RPMI8226 (cell line): ENCODE measurements at places on chromosomes 4 and X.

DNA sequence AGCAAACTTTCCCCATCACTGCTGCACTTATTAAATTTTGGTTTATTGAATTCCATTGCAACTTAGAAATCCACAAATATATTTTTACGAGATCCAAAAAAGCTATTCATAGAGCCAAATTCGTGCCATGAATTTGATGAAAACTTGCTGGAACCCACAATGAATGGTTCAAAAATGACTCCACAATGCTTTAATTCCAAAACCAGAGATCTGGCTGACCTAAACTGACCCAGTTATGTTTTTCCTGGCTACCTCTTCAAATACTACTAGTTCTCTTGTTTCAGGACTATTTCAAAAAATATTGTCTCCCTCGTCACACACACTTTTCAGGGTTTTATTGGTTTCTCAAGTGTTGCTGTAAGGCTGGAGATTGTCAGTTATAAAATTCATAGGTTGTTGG is 474.8 kb downstream of the PDGFC start:
- DNase-seq = no peak

DNA sequence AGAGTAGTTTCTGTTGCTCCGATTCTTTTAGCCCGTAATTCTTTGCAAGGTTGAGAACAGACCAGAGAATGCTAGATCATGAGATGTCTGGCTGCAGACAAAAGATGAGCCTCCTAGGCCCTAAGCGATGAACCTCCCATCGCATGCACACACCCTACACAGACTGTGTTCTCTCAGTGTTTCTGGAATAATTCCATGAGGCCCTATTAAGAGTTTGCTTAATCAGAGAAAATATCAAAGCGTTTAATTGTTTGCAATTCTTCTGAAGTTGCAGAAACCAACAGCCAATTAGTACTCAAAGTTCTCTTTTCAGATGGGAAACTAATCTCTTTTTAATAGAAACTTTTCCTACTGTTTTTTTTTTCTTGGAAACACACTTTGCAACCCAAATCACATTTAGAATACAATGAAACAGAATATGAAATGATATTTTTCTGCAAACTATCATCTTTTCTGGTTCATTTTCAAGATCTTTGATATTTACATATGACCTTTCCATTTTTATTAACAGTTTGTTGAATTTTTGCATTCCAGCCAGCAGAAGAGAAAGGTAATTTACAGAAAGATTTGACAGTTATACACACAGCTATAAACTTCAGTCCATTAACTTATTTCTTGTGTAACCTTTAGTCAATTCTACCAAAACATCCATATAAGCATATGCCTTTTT is 1525.6 kb downstream of the ARAP2 start:
- no peak for DNase-seq

- peak; percentile 65 for DNase-seq
Observed at GRCh38 chrX:71650333-71650969, 16.9 kb upstream of the LOC101059915 start.

- DNase-seq = no peak
Observed at GRCh38 chr4:108146336-108146735, 22.4 kb downstream of the LEF1 start.

GRCh38 chrX:92247076-92247475 is 467.9 kb downstream of the PCDH11X start:
- no peak for DNase-seq

DNA sequence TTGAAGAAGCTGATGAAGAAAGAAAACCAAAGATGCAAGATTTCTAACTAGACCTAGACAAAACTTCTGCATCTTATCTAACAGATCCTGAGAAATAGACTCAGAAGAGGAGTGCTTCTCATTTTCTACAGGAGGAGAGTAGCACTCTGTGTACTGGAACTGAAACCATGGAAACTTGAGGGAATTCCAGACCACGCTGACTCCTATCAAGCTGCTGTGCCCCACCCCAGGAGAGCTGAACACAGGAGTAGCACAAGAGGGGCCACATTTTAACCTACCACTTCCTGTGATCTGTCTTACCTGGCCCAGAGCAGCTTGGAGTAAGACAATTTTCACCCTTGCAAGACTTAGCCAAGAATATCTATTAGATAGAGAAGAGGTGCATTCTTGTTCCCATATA is 248.9 kb downstream of the SCFD2 start:
- no peak for DNase-seq

DNA sequence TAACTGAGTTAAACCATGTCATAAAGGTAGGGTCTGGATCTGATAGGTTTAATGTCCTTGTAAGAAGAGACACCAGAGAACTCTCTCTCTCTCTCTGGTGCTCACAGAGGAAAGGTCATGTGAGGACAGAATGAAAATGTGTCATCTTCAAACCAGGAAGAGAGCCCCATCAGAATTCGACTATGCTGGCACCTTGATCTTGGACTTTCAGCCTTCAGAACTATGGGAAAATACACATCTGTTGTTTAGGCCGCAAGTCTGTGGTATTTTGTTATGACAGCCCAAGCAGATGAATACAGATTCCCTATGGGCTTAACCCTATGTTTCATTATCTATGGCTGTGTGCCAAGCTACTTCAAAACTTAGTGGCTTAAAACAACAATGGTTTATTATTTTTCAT is 105.5 kb upstream of the DDIT4L start:
- no peak for DNase-seq

DNA sequence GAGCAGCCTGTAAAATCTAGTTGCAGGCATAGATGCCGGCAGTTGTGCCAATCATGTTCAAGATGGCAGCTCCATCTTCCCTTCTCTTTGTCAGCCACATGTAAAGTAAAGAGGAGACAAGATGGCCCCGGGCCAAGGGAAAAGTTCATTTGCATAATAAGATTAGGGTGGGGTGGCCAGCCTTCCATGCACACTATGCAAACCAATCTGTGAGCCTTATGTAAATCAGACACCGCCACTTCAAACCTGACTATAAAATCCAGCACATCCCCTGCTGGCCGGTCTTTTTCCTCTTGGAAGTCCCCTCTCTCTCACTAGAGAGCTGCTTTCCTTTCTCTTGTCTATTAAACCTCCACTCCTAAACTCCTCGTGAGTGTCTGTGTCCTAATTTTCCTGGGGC is 78.9 kb upstream of the CBR4 start:
- no peak for DNase-seq

- no peak for DNase-seq
Observed at GRCh38 chrX:77060572-77060971, 386.6 kb upstream of the FGF16 start.

DNA sequence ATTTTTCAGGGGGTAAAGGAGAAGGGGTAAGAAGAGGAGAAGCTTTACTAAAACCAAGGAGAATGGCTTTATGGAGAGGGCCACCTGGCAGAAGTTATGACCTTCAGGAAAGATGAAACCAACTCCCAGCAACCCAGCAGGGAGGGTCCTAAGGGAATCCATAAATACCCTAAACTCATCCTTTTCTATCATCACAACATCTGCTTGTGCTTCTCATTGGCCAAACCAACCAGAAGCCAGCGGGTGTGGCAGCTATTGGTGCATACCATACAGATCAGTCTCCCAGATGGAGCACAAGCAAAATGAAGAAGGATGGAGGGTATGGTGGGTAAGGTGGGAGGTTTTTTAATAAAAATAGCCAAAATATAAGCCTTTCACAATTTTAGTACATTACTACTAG is 58.5 kb upstream of the ARSJ start:
- DNase-seq = no peak

DNA sequence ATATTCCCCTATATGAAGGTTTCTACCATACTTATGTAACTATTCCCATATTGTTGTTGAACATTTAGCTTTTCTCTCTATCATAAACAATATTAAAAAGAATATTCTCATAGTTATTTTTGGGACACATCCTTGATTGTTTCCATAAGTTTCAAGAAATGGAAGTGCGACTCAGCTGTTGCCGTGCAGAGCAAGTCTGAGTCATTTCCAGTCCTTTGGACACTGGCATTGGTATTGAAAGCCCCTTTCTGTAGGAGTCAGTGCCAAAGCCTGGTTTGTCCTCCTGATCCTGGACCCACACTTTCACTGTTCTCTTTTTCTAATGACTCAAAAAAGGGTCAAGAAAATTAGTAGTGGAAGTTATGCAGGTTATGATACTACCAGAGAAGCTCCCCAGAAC is 108.3 kb upstream of the DIAPH2 start:
- no peak for DNase-seq

DNA sequence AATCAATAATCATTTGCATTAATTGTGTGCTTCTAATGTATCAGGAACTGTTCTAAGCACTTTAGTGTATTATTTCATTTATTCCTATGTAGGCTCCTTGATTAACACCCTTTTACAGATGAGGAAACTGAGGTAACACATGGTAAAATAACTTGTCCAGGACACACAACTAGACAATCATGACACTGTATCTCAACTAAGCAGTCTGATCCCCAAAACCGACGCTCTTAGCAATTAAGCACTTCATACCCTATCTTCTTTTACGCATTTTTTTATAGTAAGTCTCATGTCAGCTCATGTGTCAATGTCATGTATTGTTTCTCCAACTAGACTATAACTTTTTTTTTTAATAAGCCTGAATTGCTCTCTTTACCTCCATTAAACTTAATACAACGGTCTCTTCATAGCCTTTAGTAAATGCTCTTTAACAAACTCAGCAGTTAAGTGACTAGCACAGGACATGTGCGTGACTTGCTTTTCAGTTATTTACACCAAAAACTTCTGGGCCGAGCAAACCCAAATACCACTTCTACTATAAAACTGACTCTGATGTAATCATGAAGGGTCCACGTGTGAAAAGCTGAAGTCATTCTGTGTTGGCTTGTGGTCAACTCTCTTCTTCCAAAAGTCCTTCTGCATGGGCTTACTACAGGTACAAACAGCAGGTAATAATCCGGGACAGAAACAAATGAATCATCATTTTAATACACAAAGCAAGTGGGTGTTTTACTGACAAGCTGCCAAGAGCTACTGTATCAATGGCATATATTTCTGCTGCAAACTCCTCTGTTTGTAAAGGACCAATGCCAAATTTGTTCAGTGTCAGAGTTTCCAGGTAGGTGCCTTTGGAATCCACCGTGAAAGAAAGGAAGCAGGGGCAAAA is 7.9 kb upstream of the AMBN start:
- DNase-seq = peak; percentile 73

- no peak for DNase-seq
Observed at GRCh38 chr4:186910385-186910784, 186.7 kb upstream of the FAT1 start.

- no peak for DNase-seq
Observed at GRCh38 chrX:134752981-134753717, 94.9 kb upstream of the PLAC1 start.

DNA sequence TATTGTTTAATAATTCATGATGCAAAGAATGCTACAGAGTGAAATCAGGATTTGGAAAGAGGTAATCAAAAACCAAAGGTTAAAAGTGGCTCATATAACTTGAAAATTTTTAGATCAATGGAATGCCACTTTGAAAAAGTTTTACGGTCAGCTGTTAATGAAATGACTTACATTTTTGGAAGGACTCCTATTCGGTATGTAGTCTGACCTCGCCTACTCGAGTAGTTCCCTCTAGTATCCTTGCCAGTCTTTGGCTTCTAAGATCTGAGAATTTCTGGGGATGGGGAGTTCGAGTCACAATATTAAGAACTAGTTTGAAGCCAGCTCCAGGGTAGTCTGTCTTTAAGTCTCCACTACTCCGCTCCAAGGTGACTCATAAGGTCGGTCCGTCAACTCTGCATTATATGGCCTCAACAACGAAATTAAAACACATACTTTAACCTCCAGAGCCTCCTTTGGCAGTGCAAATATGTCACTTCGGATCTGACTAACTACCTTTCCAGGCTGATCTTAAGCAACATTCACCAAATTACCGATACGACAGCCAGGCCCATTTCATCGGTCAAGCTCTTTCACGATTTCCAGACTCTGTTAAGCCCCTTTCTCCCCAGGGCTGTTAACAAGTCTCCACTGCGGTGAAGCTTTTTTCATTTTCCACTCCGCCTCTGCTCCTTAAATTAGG is 733 bp upstream of the NAA15 start:
- DNase-seq = peak; percentile 28

- no peak for DNase-seq
Observed at GRCh38 chr4:171288816-171289432, 524.3 kb upstream of the GALNTL6 start.

DNA sequence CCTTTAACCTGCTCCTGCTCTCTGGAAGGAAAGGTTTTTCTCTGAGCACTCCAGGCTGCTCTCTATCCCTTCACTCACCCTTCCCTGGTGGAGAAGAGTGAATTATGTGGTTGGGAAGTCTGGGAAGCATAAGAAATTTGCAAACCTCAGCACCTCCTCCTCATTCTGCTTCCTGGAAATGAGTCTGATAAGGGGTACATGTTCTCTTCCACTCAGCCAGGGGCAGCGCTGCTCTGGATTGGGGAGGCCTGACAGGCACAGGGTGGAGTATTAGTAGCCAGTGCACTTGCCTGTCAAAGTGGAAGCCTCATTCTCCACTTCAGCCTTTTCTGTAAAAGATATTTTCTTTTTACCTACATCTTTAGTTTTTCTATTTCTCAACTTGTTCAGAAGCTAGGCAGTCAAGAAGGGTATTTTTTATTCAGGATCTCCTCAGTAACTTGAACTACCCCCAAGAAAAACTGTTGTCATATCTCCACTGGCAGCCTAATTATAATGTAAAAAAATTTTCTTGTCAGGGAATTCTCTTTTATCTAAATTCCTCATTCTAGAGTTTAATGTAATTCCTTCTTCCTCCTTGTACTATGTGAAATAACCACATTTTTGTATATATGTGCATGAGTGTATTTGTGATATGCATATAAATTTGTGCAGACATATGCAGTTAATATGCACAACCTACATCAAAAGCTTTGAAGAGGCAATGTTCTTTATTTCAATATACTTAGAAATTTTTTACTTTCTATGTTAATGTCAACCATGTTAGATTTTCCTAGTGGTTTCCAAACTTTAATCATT is 15.3 kb downstream of the ADAMTS3 start:
- no peak for DNase-seq

- no peak for DNase-seq
Observed at GRCh38 chrX:104987063-104987462, 233.4 kb downstream of the TEX13A start.

DNA sequence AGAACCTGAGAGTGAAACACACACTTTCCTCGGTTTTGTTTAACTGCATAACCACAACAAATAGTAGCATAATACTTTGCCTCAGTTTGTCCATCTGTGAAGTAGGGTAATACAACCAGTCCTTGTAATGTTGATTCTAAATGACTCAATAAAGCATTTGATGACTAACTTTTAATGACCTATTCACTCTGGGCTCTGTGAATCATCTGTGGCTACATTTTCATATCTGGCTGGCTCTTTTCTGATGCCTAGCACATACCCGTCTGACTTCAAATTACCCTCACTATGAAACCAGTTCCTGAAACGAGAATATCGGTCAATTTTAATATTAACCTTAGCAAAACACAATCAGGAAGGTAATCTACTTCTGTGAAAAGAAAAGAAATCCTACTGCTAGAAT is 151.0 kb downstream of the SH2D1A start:
- no peak for DNase-seq

DNA sequence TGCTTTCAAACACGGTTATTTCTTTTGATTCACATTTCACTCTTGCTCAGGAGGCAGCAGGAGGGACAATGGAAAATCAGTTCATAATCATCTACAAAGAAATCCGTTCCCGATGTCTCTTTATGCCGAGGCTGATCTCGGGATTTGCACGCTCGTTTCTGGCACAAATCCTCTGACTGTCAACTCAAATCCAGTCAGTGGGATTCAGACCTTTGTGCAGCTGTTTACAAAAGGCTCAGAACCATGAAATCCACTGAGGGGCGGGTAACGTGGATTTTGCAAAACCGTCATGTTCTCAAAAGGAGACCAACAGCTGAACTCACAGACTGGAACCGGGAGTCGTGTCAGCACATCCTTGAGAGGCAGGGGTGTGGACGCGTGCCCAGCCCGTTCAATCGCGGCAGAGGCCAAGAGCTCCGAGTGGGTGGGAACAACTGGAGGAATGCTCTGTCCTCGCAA is 46.4 kb downstream of the ACOX3 start:
- DNase-seq = no peak

- no peak for DNase-seq
Observed at GRCh38 chr4:123298801-123299200, 97.8 kb upstream of the SPRY1 start.
